Stimulated activated CD8-positive, alpha-beta memory T cell treated with anti-CD3 and anti-CD28 coated beads, Interleukin-15, amount 100 ng/mL, for 24 hours (primary cell): ENCODE measurements at places on chromosomes 12 and 14.

- DNase-seq = peak; percentile 19
Measured at GRCh38 chr12:79934281-79935020, 446 bp downstream of the PPP1R12A start.

DNA sequence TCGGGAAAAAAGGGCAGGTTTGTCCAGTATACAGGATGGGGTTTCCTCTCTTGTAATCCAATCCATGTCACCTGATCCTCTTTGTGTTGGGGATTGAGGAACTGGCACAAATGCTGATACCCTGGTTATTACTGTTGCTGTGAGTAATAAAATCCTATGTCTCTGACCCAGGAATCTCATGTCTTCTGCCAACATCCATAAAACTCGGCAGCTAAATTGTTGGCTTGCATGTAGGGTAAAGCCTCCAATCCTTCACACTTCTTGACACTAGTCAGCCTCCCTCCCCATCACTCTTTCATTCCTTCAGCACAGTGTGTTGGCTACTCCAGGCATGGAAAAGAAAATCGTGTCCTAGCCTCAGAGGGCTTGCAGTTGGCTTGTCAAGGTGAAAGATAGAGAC, 9.2 kb upstream of the NOS1 start:
- no peak for DNase-seq

- no peak for DNase-seq
Measured at GRCh38 chr12:5461966-5462365, 30.1 kb downstream of the NTF3 start.

- no peak for DNase-seq
Measured at GRCh38 chr12:76690921-76691700, 72.8 kb upstream of the ZDHHC17 start.

DNA sequence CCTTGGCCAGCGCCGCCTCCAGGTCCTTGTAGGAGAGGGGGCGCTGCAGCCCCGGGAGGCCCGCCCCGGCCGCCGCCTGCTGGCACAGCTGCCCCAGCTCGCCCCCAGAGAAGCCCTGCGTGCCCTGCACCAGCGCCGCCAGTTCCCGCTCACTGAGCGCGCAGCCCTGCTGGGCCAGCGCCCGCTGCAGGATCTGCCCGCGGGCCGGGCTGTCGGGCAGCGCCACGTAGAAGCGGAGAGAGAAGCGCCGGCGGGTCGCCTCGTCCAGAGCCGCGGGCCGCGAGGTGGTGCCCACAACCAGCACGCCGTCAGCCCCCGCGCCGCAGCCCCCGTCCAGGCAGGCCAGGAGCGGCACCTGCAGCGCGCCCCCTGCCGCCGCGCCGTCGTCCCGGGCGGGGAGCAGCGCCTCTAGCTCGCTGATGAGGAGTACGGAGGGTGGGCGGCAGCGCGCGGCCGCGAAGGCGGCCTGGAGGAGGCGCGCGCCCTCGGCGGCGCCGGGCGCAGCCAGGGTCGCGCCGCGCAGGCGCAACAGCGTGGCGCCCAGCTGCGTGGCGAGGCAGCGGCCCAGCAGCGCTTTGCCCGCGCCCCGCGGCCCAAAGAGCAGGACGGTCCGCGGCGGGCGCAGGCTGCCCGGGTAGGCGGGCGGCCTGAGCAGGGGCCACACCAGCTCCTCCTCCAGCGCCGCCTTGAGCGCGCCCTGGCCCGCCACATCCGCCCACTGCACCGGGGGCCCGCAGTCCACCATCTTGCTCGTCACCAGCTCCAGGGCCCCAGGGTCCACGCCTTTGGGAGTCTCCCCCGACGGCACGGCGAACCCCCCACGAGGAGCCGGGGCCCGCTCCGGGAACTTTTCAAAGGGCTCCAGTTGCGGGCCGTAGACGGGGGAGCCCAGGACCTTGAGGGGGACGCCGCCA, 27.7 kb downstream of the FIGNL2 start:
- DNase-seq = peak; percentile 66
